ENCODE measurements at places on chromosomes 3 and 15. TPM values are rescaled to one million over a fixed set of nuclear protein-coding genes. Genes with fewer than 3 reads are reported as not detected.

Gene LRRC49
- 8.9 TPM for total RNA-seq

Gene ZNF385D
- 81.3 TPM for total RNA-seq

Gene IQCB1
- total RNA-seq = 28.4 TPM

Gene TRAK1
- total RNA-seq = 35.1 TPM

- DNase-seq = no peak
These were observed 93.3 kb upstream of the RAD18 start for GRCh38 chr3:9056581-9056980.

DNA sequence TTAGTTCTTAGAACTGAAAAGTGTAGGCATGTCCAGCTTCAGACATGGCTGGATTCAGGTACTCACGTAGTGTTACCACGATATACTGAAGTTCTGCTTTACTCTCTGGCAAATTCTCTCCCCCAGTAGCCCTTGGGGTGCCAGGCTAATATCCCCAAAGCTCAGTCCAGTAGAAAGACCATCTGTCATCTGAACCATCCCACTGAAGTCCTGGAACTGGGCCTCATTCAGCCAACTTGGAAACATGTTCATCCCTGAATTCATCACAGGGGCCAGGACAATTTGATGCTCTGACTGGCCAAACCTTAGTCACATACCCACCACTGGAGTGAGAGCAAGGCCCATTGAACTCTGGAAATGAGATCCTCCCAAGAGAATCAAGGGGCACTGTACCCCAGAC is 8.2 kb downstream of the EFCC1 start:
- no peak for DNase-seq

DNA sequence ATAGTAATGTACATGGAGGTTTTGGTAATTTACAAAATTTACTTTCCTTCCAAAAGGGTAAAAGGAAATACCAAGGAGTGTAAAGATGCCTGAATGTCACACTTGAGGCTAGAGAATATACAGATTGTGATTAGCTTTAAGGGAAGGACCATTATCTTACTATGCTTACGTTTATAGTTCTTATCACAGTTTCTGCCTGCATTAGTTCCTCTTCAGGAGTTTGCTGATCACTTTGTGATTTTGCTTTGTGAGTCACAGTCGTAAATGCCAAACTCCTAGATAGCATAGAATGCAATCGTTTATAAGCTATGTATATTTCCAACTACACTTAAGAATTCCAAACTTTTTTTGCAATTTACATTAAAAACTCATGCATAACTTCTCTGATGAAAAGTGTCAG is 1034.6 kb downstream of the DIPK2A start:
- no peak for DNase-seq

DNA sequence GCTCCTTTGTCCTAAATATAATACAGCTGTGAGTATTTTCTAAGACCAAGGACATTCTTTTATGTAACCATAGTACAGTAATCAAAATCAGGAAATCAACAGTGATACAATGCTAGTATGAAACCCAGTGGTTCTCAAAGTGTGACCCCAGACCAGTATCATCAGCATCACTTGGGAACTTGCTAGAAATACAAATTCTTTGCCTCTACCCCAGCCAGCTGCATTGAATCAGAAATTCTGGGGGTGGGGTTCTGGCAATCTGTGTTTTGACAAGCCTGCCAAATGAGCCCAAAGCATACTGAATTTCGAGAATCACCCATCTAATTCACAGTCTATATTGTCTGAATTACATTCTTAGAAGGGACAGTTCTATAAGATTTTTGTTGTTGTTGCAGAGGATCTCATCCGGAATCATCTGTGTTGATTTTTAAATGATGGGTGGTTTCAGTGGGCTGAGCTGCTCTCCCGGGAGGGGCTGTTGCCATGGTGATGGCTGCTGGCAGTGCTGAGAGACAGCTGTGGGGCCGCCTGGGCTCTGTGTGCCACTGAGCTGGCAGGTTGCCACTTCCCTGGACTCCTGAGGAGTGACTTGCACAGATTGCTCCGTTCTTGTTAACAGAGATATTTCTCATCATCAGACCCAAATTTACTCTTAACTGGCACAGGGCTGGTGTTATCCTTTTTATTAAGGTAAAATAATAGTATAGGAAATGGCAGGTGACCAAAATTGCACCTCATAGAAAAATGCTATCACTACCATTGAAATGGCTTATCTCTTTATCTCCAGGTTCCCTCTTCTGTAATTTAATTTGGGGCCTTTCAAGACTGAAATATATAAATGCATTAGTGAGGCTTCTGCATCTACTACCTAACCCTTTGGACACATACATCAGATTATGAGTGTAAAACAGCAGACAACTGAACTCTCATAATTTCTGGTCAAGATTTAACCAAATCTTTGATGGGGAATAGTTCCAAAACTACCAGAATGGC is 56.5 kb downstream of the NEK11 start:
- no peak for DNase-seq

GRCh38 chr3:172170073-172170709 is 130.8 kb downstream of the FNDC3B start:
- no peak for DNase-seq

GRCh38 chr3:179037351-179037750 is 34.3 kb downstream of the ZMAT3 start:
- DNase-seq = peak; percentile 16

Gene RPUSD3
- 24.5 TPM for total RNA-seq

GRCh38 chr3:84110787-84111186 is 848.0 kb upstream of the CADM2 start:
- no peak for DNase-seq

DNA sequence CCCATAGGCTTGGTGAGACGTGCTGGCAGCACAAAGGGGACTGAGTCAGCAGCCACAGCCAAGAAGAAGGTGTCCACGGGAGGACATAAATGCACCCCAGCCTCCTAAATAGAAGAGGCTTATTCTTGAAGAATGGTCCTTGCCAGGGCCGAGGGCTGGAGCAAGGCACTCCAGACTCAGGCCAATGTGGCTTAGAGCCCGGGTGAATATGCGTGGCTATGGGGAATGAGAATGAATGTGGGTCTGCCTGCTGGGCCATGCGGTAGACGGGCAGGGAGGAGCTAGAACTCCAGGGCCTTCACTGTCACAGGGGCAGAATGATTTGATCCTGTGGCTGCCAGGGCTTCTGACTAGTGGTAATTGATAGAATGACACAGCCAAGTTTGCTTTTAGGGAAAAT is 34.0 kb downstream of the DHX30 start:
- no peak for DNase-seq

DNA sequence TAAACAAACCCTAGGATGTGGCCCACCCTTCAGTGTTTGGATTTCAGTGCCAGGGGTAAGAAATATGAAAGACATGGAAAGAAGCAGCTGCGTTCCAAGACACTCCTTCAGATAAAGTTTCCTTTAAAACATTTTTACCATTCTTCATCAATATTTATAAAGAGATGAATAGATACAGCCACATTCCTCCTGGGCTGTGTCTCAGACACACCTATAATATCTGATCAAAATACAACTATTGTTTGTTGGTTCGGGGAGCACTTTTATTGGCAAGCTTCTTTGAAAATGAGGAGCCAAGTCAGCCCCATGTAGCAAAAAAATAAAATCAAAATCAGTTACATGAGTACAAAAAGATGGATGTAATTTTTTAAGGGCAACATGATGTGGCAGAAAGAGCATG is 53.2 kb downstream of the RPL22L1 start:
- no peak for DNase-seq

- DNase-seq = no peak
These were observed 8.8 kb upstream of the LRCH3 start for GRCh38 chr3:197782230-197782629.

Gene TLR9
- not detected for total RNA-seq

DNA sequence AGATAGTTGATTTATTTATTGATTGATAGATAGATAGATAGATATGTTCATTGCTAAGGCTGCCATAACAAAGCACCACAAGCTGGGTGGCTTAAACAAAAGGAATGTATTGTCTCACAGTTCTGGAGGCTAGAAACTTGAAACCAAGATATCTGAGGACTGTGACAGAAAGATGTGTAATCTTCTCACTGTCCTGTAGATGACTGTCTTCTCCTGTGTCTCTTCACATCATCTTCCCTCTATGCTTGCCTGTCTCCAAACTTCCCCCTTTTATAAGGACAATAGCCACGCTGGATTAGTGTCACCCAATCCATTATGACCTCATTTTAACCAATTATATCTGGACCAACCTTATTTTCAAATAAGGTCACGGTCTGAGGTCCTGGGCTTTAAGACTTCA is 40.9 kb downstream of the GNB4 start:
- no peak for DNase-seq

DNA sequence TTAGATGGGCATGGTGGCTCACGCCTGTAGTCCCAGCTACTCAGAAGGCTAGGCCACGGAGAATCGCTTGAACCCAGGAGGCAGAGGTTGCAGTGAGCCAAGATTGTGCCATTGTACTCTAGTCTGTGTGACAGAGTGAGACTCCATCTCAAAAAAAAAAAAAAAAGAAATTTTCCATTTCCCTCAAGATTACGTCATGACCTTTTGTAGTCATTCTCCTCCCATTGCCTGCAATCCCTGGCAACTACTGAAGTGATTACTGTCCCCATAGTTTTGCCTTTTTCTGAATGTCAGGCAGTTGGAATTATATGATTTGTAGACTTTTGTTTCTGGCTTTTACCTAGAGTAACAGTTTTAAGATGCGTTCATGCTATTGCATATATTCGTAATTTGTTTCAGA is 28.0 kb downstream of the WDR76 start:
- no peak for DNase-seq

GRCh38 chr3:49805897-49806701 is 3.0 kb downstream of the INKA1 start:
- no peak for DNase-seq

- no peak for DNase-seq
These were observed 36.5 kb downstream of the DET1 start for GRCh38 chr15:88509964-88510363.

Gene DGKG
- 16.7 TPM for total RNA-seq

All from thoracic aorta (tissue), 2 donors.